ENCODE measurements at places on chromosomes 5 and 9.

GRCh38 chr5:72265032-72265877 lies 54.8 kb downstream of the MRPS27 start:
- DNase-seq = no peak

DNA sequence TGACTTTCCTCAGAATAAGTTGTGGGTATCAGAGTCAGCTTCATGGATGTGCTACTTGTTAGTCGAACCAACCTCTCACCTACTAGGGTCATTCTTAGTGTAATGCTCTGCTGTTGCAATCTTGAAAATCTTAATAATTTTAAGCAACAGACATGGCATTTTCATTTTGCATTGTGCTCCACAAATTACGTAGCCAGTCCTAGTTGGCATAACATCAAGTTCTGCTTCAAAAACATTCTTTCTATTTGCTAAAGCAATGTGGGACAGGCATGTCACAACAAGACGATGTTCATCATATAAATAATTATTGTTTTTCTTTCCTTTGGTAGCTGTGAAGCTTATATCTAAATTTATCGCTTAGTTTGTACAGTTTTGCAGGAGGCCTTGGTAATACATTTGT lies 39.3 kb upstream of the CDH12 start:
- DNase-seq = no peak

GRCh38 chr9:32247168-32247567 lies 137.3 kb upstream of the ACO1 start:
- DNase-seq = no peak

DNA sequence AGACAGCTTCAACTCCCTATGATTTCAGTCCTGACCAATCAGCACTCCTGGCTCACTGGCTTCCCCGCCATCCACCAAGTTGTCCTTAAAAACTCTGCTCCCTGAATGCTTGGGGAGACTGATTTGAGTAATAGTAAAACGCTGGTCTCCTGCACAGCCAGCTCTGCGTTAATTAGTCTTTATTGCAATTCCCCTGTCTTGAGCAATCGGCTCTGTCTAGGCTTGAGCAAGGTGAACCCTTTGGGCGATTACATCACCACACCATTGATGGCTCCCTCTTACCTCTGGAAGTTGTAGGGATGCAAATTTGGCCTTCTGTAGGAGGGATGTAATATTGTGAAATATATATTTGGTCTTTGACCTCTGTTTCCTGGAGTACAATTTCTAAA lies 2.9 kb upstream of the SLC23A1 start:
- no peak for DNase-seq

GRCh38 chr5:124283031-124283430 lies 463.4 kb downstream of the ZNF608 start:
- no peak for DNase-seq

GRCh38 chr9:122350577-122351355 lies 20.1 kb upstream of the PTGS1 start:
- DNase-seq = peak; percentile 79

DNA sequence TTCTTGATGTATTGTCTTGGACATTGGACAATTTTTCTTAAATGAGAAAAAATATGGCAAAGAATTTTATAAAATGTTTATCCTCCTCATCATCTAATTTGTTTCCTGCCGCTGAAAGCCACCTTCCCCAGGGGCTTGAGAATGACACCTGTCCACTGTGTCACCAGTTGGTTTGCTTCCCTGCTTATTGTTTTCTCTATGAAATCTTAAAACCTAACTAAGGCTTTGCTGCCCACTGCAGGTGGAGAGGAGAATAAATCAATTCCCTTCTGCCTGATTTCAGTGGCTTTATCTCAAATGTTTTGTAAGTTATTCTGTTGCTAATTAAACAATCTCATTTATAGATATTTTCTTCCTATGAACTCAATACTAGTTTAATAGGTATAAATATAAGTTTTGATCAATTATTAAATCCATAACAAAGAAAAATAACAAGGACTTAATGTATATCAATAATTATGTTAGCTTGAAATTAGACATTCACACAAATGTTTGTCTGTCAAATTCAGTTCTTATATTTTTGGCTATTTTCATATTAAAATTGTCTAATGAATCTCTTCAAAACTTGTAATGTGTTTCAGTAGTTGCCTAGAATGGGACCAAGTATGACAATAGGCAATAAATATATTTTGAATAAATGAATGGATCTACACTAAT lies 822.5 kb downstream of the PTPRD start:
- DNase-seq = no peak

GRCh38 chr5:88377705-88378656 lies 109.3 kb upstream of the TMEM161B start:
- no peak for DNase-seq

- no peak for DNase-seq
Measured at GRCh38 chr5:41503310-41503709, 7.1 kb downstream of the PLCXD3 start.

- DNase-seq = no peak
Measured at GRCh38 chr5:115542086-115542485, 2.5 kb downstream of the FEM1C start.

DNA sequence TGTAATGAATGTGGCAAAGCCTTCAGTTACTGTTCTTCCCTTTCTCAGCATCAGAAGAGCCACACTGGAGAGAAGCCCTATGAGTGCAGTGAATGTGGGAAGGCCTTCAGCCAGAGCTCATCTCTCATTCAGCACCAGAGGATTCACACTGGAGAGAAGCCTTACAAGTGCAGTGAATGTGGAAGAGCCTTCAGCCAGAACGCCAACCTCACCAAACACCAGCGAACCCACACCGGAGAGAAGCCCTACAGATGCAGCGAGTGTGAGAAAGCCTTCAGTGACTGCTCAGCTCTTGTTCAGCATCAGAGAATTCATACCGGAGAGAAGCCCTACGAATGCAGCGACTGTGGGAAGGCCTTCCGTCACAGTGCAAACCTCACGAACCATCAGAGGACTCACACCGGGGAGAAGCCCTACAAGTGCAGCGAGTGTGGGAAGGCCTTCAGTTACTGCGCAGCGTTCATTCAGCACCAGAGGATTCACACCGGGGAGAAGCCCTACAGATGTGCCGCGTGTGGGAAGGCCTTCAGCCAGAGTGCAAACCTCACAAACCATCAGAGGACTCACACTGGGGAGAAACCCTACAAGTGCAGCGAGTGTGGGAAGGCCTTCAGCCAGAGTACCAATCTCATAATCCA lies 6.8 kb downstream of the RPL12 start:
- no peak for DNase-seq

GRCh38 chr5:123156577-123157296 lies 67.7 kb downstream of the PRDM6 start:
- DNase-seq = no peak

- DNase-seq = no peak
Measured at GRCh38 chr9:36456480-36457065, 56.5 kb upstream of the RNF38 start.

DNA sequence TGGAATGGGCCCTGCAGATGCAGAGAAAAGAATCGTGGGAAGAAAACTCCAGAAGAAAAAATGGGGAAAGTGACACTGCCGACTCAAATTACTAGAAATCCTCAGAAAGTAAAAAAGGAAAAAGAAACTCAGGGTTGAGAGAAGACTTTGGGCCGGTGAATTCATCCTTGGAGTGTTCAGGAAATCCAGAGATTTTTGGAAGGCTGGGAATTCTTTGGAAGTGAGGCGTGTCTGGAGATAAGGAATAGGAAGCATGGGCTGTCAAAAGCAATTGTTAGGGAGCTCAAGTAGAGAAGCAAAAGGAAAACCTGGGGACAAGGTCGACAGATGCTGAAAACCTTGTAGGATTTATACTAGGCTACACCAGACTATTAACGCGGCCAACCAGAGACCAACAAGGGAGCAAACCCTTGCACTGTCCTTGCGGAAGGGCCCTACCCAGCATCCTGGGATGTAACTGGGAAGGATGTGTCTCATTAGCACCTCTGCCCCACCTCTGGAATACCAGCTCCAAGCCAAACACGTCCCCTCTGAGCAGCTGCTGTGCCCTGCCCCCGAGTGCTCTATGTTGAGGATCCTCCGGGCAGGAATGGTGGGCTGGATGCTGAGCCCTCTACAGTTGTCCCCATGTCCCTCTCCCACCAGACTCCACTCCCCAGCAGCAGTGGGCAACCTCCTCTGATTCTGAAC lies 11.6 kb downstream of the DAB2IP start:
- DNase-seq = no peak

- no peak for DNase-seq
Measured at GRCh38 chr5:162801235-162801634, 636.2 kb upstream of the CCNG1 start.

GRCh38 chr5:150044712-150045111 lies 41.6 kb downstream of the CSF1R start:
- DNase-seq = no peak

DNA sequence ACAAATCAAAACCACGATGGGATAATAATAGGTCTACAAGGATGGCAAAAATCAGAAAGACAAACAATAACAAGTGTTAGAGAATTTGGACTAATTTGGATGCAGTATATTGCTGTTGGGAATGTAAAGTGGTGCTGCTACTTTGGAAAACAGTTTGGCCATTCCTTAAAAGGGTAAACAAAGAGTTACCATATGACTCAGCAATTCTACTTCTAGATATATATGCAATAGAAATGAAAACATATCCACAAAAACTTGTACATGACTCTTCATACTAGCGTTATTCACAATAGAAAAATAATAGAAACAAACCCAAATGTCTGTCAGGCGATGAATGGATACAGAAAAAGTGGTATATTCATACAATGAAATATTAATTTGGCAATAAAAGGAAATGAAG lies 58.3 kb downstream of the JAK2 start:
- DNase-seq = no peak

GRCh38 chr5:115433918-115434317 lies 110.7 kb downstream of the FEM1C start:
- no peak for DNase-seq

DNA sequence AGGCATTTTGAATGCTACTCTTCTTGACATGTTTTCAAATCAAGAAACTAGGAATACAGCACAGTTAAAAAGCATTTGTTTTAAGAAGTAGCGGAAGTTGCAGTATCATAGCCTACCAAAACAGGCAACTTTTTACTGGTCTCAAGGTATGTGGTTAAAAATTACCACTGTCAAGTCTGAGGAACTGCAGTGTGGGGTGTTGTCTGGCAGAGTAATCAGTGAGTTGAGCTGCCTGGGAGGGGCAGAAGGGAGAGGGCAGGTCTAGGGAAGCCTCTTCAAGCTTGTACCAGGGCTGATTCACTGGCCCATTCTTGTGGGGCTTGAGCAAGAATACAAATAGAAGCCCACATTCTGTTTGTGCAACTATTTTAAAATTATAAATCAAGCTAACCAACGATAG lies 42.4 kb upstream of the SV2C start:
- no peak for DNase-seq

DNA sequence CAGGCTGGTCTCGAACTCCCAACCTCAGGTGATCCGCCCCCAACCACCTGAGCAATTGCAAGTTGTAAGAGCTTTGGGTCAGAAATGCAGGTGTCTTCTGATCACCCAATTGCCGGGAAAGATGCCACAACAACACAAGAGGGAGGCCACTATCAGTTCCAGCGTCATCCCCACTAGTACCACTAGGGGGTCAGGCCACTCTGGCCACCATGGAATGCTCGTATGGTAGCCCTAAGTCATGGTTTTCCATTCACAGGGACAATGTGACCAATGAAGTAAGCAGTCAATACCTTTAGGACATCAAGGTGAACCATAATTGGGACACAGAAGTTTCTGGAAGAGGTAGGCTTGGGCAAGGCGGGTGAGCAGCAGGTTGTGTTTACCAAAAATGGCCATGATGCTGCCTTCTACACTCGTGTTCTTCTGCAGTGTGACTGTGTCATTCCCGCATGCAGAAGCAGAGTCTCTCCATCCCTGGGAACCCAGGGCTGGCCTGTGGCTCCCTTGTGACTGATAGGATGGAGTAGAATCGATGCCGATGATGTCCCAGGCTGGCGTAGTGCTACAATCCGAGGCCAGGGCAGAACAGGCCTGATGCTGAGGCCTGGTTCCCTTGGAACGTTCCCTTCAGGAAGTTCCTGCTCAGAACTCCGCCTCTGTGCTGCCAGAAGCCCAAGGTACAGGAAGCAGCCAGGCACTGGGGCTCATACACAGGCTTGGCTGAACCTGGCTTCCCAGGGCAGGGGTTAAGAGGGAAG lies 42.2 kb upstream of the ANKRD33B start:
- no peak for DNase-seq

DNA sequence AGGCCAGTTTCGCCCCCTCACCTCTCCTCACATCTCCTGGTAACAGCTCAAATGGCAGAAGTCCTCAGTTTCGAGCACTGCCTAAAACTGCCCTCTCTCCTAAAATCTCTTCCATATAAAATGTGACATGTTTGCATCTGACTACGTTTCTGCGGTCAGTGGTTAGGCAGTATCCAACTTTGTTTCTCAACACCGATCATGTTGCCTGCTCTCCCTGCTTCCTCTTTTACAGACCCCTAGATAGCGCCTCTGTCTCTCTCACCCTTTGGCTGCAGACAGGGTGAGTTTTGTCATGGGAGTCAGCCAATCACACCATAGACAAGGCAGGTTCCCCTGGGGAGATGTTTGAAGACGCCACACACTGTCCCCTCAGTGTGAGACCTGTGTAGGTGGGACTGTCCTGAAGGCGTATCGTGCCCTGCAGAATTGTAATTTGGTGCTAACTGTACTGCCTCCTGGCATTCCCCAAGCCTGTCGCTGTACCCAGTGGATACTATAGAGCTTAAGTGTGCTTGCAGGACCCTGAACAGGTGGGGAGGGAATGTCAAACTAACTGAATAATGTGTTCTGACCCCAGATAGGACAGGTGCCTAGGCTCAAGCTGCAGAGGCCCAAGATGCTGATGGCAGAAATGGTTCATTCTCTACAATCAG lies 1.1 kb downstream of the HEXB start:
- DNase-seq = no peak

DNA sequence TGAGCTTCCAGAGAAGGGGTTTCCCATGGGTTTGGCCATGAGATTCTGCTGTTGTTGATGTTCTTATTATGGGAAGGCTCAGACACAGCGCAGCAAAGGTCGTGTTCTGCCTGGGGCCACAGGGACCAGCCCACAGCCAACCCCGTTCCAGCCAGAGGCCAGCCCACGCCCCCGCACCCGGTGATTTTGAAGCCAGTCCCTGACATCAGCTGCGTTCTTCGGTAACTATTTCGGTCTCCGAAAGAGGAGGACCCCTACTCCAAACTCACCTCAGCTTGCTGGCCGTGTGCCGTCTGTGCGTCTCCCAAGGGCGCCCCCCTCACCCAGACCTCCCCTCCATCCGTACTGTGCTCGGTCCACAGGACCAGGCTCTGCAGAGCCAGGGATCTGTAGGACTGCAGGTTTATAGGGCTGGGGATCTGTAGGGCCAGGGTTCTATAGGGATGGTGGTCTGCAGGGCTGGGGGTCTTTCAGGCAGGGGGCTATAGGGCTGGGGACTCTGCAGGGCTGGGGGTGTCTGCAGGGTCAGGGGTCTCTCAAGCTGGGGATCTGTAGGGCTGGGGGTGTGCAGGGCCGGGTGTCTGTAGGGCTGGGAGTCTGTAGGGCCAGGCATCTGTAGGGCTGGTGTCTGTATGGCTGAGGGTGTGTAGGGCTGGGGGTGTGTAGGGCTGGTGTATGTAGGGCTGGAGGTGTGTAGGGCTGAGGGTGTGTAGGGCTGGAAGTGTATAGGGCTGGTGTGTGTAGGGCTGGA lies 11.8 kb downstream of the COL5A1 start:
- no peak for DNase-seq

Data from hypothalamus (tissue), 51 donors.